ENCODE measurements at places on chromosomes 5 and 9. TPM values are rescaled to one million over a fixed set of nuclear protein-coding genes. Genes with fewer than 3 reads are reported as not detected.

CCL27 gene
- total RNA-seq, result not detected

PLCXD3 gene
- 1.3 TPM for total RNA-seq

- peak; percentile 94 for DNase-seq
Measured at GRCh38 chr9:88776717-88777497, 214.4 kb upstream of the S1PR3 start.

DNA sequence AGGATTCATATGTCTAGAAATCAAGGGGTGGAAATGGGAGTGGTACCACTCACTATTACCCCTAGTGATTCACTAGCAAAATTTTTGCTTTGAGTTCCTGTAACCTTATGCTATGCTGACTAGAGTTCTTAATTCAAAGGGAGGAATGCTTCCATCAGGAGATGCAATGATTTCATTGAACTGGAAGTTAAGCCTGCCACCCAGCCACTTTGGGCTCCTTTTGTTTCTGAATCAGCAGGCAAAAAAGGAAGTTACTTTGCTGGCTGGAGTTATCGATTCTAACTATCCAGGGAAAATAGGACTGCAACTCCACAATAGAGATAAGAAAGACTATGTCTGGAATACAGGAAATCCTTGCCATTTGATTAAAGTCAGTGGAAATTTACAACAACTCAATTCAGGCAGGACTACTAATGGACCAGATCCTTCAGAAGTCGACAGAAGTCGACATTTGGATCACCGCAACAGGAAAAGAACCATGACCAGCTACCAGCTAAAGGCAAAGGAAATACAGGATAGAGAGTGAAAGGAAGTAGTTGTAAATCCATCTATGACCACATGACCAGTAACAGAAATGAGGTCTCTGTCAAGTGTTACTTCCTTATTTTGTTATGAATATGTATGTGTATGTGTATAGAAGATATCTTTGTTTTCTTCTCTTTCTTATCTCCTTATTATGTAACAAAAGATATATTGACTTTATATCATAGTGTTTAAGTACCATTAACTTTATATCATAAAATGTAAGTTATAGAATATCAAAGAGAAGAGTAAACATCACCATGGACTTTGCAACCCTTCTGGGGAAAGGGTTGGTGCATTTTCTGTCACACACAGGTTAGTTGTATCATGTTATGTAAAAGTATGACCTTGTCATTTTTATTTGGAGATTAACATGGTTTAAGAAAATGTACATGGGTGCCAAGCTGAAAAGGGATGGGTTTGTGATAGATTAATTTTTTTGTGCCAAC lies 198.7 kb upstream of the HAPLN1 start:
- peak; percentile 18 for DNase-seq

DNA sequence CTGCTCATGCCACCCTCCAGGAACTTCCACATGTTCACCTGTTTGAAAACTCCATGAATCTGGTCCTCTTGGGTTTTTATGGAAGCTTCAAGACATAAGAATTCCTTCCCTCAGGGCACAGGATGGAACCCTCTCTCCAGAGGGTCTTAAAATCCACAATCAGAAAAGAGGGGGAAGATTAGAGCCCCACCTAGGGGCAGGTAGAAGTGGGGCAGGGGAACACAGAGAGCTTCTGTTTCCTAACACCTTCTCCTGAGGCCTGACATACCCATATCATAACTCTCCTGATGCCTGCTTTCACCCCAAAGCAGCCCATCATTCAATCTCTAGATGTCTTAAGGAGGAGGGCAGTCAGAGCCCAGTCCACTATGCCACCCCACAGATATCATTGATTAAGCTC lies 1087.7 kb upstream of the ARRDC3 start:
- no peak for DNase-seq

GRCh38 chr5:2817031-2817603 lies 65.6 kb upstream of the IRX2 start:
- DNase-seq, result no peak

GRCh38 chr5:134026521-134027287 lies 21.9 kb upstream of the VDAC1 start:
- peak; percentile 77 for DNase-seq

- no peak for DNase-seq
Measured at GRCh38 chr5:107404595-107405374, 266.0 kb downstream of the EFNA5 start.

DNA sequence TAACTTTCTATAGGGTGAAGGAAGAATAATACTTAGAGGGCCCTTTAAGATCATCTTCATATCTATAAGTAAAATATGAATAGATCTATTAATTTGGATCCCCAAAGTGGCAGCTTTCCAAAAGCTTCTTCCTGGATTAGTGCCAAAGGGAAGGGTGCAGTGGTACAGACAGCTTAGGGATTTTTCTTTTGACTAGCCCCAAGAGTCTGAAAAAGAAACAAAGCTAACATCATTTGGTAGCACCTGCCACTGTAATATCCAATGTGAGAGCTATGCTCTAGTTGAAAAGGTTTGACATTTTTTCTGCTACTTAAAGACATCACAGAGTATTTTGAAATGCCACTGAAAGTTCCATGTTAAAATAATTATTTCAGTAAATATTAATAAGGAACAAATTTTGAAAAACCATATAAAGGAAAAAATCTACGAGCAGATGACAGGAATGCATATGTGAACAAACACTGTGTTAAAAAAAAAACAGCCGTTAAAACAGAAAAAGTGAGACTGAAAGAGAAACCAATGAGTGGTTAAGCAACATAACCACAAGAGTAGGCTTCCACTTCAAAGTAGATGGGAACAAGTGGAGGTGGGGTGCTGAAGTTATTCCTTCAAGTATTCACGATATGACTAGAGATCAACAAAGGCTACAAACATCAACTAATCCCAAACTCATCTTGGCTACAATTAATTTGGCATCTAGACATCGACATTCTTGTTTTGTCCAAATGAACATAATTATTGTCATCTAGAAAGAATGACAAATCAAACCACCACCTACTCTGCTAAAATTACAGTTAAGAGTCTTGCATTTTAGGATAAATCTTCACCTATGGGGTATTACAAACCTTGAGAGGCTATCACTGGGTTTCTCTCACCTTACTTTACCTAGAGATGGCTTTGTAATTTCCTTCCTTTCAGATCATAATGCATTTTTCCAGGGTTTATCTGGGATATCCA lies 137.5 kb downstream of the CPLANE1 start:
- peak; percentile 6 for DNase-seq

DNA sequence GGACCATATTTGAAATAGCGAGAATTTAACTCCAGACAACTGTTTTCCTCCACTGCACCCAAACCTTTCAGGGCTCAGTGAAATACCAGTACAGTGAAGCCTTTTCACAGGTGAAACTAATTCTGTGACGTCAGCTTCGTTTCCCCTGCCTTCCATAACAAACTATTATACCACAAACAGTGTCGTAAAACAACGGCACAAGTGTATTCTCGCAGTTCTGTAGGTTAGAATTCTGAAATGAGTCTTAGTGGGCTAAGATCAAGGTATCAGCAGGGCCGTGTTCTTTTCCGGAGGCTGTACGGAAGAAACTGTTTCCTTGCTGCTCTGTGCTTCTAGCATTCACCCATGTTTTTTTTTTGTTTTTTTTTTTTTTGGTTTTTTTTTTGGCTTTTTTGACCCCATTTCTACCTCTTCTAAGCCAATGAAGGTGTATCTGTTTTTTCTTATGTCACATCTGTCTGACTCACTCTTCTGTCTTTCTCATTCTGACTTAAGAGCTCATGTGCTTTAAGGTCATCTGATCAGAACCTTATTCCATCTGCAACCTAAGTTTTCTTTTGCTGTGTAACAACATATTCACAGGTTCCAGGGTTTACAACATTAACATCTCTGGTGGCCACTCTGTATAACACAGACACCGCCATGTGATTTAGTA lies 20.1 kb downstream of the ISOC1 start:
- DNase-seq, result no peak

- DNase-seq, result no peak
Measured at GRCh38 chr9:8825585-8826147, 1026.1 kb upstream of the DMAC1 start.

- no peak for DNase-seq
Measured at GRCh38 chr5:86631165-86631564, 13.4 kb downstream of the COX7C start.

DNA sequence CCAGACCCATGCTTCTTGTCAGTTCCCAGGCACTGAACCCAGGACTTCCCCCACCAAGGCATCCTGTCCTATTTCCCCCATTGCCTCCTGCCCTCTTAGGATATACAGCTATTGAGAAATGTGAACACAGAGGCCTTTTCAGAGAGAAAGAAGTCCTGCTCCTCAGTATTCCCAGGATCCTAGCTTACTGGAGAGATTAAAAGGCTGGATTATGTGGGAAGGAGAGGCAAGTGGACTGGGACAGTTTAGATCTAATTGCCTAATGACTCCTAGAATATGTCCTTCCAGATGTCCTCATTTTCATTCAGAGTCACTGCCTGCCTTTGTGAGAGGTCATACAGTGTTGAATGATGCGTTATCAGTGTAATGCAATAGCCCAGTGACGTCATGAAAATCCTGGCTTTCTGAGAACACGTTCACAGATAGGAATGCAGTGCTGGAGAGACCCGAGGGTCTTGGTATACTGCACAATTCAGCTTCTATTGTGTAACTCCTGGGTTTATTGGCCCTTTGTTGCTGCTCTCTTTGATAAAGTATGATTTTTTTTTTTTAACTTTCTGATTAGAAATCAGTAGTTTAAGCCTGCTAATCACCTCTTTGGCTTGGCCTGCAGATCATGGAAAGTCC lies 26.2 kb downstream of the WWC1 start:
- DNase-seq, result peak; percentile 98

DNA sequence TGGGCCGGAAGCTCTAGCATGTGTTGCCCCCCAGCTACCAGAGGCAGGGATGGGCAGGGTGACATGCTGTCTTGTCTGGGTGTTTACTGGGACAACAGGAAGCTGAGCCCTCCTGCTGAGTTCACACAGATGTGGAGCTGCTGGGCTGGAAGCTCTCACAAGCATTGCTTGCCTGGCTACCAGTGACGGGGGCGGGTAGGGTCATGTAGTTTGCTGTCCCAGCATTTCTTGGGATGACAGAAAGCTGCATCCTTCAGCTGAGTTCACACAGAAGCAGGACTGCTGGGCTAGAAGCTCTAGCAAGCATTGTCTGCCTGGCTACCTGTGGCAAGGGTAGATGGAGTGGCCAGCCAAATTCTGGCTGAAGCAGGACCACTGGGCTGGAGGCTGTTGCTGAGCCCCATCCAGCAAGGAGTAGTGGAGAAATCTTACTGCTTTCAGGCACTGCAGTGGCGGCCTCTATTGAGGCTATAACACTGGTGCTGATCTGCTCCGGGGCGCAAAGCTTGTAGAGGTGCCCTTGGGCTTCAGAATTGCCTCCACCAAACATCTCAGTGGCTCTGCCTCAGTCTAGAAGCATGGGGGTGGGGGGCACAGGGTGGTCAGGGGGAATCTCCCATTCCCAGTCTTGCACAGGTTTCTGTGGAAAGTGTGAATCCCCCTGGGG lies 25.1 kb downstream of the POLK start:
- peak; percentile 11 for DNase-seq

All from M059J (cell line).